Neuronal stem cell (in vitro differentiated cells): ENCODE measurements at places on chromosomes 2 and 18.

GRCh38 chr2:128084757-128085156 lies 6.2 kb upstream of the UGGT1 start:
- DNase-seq: no peak

DNA sequence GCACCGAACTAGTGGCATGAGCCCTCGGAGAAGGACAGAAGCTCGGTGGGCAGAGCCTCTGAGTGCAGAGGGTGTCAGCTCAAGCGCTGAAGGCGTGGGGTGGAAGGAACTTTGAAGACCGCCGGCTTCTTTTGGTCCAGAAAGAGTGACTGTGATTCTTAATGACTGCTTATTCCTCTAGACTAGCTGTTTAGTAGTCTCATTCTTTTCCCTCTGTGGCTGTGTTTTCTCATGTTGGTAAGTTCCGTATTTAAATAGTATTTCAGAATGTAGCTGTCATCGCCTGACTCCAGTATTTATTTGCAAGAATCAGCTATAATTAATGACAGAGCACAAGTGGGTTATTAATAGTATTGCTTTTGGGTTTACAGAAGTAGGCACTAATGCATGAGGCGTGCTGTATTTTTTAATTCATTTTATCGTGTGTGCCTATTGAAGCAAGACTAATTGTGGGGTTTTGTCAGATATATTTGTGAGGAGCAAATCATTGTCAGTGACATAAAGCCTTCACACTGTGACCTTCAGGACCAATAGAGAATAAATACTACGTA lies 80.8 kb upstream of the NFATC1 start:
- no peak for DNase-seq

DNA sequence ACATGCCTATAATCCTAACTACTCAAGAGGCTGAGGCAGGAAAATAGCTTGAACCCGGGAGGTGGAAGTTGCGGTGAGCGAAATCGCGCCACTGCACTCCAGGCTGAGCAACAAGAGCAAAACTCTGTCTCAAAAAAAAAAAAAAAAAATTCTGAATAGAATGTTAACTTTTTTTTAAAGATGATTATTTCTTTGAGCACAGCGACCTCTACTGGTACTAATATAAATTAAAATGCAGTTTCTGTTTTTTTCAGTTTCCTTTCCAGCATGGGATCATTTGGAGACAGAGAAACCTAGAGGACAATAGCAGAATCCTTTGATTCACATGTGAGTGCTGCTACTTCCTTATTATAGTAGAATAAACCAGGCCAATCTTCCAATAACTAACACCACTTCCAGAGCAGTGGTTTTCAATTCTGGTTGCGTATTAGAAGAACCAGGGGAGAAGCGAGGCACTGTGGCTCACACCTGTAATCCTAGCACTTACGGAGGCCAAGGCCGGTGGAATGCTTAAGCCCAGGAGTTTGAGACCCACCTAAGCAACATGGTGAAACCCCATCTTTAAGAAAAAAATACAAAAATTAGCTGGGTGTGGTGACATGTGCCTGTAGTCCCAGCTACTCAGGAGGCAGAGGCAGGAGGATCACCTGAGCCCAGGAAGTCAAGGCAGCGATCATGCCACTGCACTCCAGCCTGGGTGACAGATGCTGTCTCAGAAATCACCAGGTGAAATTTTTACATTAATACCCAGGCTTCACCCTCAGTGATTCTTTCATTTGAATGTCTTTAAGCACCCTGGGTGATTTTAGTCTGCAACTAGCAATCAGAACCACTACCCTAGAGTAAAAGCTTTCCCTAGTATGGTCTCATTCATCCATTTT lies 10.1 kb downstream of the SRSF7 start:
- DNase-seq: peak; percentile 29

GRCh38 chr2:237873897-237874551 lies 14.6 kb downstream of the RAMP1 start:
- DNase-seq: no peak

- no peak for DNase-seq
Observed at GRCh38 chr2:95320986-95321767, 24.0 kb downstream of the KCNIP3 start.

GRCh38 chr2:65129286-65129825 lies 550 bp downstream of the RAB1A start:
- DNase-seq: no peak

GRCh38 chr2:15471606-15472005 lies 89.5 kb downstream of the NBAS start:
- DNase-seq: no peak

GRCh38 chr2:51335087-51336058 lies 303.4 kb upstream of the NRXN1 start:
- no peak for DNase-seq

- DNase-seq: no peak
Observed at GRCh38 chr18:59426855-59427254, 67.8 kb upstream of the LMAN1 start.

DNA sequence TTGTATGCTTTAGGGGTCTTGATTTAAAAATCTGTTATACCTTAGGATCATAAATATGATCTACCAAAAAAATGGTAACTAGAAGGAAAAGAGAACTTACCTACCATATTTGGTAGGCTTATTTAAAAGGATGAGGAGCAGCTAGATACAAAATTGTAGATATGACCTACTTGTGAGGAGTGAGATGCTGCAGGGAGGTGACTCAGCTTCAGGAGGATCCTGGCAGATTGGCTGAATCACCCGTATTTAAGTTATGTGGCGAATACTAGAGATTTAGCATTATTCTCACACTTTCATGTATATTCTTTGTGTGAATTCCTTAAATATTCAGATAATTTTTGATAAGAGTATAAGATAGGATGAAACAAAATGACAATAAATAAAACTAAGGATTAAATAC lies 657.3 kb upstream of the LINC00305 start:
- no peak for DNase-seq

- no peak for DNase-seq
Observed at GRCh38 chr2:235061656-235062055, 109.8 kb downstream of the SH3BP4 start.

DNA sequence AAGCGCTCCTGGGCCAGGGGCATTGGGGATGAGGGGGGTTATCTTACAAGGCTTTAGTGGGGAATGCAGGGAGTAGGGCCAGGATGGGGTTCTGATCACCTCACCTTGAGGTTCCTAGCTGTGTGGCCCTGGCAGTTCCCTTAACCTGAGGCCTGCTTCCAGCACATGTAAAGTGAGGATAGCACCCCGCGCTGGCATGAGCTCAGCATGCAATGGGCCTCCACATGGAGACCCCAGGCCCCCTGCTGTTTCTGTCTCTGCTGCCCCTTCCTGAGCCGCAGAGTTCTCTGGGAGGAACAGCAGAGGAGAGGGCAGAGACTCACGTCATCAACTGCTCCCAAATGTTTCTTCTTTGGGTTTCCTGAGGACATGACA lies 8.6 kb upstream of the TEX51 start:
- DNase-seq: no peak

- no peak for DNase-seq
Observed at GRCh38 chr2:72004201-72004915, 143.3 kb downstream of the CYP26B1 start.

DNA sequence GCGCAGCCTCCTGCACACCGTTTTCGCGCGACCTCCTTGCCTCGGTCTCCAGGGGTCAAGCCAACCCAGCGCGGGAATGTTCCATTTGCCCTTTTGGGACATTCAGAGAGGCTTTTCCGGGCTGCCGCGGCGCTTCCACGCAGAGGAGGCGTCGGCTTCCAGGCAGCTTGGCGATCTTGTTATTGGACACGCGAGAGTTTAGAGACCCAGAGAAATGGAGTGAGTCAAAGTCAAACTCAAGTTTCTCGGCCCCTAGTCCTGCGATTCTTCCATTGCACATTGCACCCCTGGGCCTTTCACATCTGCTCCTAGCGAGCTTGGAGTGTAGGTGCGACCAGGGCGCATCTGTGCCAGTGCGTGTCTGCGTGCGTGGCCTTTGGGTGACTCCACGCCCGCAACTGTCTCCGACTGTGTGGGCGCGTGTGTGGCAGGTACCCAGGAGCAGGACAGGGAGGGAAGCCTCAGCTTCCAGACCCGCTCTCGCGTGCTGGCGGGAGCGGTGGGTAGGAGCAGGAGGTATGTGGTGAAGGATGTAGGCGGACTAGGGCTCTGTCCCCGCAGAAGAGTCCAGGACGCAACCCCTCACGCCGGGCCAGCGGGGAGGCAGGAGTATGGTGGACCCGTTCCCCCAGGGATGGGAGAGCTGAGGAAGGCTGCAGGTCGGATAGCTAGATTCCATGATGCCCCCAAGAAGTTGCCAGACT lies 13.5 kb downstream of the SIX3 start:
- no peak for DNase-seq

- no peak for DNase-seq
Observed at GRCh38 chr2:236604575-236605344, 35.1 kb downstream of the ACKR3 start.

- no peak for DNase-seq
Observed at GRCh38 chr2:151860613-151861146, 32.5 kb upstream of the ARL5A start.

- DNase-seq: no peak
Observed at GRCh38 chr2:182836451-182836850, 30.0 kb downstream of the FRZB start.

- no peak for DNase-seq
Observed at GRCh38 chr2:27901234-27901633, 10.7 kb downstream of the BABAM2 start.

- DNase-seq: peak; percentile 53
Observed at GRCh38 chr2:228689053-228689452, 507.6 kb upstream of the SPHKAP start.

- no peak for DNase-seq
Observed at GRCh38 chr2:66561645-66562303, 126.8 kb downstream of the MEIS1 start.

DNA sequence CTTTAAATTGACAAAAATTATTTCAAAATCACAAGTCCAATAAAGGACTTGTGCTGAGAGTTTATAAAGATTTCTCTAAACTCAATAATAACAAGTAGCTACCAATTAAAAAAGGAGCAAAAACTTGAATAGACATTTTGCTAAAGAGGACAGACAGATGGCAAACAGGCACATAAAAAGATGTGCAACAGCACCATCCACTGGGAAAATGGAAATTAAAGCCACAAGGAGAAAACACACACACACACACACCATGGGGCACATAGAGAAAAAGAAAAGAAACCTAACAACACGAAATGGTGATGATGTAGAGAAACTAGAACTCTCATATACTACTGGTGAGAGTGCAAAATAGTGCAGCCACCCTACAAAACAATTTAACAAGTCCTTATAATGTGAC lies 12.6 kb upstream of the SLC9A4 start:
- DNase-seq: no peak

DNA sequence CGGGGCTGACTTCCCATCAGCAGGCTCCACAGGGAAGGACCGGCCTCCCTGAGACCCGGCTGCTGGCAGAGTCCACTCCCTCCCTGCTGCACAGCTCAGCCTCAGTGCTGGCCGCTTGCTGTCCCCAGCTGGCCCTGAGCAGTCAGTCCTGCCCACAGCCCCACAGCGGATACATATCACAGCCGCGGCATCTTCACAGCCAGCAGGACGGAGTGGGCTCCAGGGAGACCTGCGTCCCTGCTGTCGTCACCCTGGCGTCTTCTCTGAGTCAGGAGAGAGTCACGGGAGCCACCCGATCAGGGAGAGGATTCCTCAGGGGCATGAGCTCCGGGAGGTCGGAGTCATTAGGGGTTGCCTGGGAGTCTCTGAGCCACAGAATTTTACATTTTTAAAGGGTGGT lies 13.1 kb upstream of the SNTG2 start:
- DNase-seq: no peak

DNA sequence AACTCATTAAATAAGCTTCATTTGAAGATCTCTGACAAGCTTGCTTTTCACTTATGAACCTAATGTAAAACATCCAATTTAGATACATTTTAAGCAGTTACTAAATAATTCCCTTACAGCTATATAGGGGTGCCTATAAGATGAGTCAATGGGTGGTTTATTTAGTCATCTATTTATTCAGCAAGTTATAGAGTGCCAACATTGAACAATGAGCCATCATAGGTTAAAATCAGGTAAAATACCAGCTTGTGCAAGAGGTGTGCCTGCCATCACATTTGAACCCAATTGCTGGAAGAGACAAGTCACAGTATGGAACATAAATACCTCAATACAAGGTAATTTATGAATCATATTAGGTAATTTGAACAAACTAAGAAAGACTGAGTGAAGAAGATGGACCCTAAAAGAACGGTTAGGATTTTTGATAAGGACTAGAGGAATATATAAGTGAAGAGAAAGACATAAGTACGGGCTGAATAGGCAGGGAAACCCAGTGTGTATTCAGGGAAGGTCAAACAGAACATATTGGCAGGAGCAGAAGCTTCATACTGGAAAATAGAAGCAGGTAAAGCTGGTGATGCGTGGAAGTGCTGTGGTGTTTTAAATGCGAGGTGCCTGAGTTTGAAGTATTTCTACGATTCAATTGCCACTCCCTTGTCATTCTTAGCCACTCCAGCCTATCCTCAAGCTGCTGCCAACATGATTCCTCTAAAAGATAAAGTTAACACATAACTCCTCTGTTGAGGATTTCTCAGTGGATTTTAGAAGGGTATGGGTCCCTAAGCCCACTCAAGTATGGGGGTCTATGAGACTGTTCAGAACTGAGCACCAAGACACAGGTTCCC lies 18.9 kb upstream of the STAT4 start:
- DNase-seq: no peak

DNA sequence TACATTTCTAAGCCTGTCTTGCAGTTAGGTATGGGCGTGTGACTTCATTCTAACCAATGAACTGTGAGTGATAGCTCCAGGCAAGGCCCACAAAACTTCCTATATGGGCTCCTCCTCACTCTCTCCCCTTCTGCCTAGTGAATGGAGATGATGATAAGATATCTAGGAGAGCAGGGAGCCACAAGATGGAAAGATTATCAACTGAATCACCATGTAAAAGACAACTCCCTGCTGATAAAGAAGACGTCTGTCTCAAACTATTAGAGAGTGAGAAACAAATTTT lies 237.1 kb downstream of the GPD2 start:
- DNase-seq: no peak

DNA sequence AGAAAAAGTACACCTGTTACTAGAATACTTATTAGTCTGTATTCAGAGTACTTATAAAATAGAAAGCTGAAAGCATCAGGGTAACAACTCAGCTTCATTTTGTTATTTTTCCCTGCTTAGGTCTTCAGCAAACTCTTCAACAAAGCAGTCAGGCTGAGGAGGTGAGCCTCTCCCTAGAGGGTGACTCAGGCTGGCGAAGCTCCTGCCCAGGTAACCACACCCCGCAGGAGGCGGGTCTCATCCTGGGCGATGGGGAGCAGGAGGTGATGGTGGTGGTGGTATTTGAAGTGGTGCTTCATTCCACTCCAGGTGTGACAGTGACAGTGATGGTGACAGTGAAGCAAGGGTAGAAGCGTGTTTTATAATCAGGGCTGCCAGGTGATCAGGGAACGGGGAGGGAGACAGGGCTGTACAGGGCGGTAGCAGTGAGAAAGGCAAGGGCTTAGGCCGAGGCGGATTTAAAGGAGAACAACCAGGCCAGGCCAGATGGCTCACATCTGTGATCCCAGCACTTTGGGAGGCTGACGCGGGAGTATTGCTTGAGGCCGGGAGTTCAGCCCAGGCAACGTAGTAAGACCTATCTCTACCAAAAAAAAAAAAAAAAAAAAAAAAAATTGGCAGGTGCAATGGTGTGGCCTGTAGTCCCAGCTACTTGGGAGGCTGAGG lies 127.1 kb downstream of the SOCS6 start:
- no peak for DNase-seq

GRCh38 chr18:62856294-62856693 lies 141.0 kb downstream of the PHLPP1 start:
- DNase-seq: no peak

- no peak for DNase-seq
Observed at GRCh38 chr2:54859997-54860701, 136.7 kb downstream of the EML6 start.

GRCh38 chr2:89763254-89763580 lies 1071.7 kb downstream of the RPIA start:
- no peak for DNase-seq
